ENCODE measurements at places on chromosomes 1 and 21.

DNA sequence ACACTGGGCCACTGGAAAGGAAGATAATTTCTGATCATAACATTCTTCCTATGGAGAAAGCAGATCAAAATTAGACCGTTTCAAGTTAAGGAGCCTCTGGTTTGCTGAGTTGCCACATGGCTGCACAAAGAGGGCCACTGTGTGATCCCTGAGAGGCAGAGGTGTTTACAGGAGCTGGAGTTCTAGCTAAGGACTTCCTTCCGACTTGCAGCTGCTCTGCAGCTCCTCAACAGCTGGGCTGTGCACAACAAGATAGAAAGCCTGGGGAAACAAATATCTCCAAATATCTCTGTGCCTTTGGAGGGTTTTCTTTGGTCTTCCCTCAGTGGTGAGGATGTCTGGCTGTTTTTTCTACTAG, 26.8 kb downstream of the GADD45A start:
- DNase-seq, result no peak

GRCh38 chr1:41754540-41754939, 164.2 kb downstream of the HIVEP3 start:
- no peak for DNase-seq

DNA sequence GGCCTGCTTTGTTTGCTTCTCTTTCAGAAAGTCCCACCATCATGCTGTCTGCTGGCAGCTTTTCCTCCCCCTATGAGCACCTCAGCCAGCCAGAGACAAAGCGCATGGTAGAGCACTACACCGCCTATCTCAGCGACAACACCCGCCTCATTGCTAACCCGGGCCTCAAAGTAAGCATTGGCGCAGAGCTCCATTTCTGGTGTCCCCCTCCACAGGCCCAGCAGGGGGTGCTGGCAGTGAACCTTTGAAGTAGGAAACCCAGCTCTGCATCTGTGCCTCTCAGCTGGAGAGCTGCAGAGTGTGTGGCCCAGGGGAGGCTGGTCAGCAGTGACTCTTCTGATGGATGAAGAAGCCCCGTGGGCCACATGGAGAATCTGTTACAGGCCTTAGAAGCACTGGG, 81.2 kb upstream of the RAVER2 start:
- DNase-seq, result no peak

GRCh38 chr1:29052941-29053340, 70.8 kb downstream of the TMEM200B start:
- DNase-seq, result no peak

- no peak for DNase-seq
Observed at GRCh38 chr21:33747420-33747819, 105.1 kb downstream of the ITSN1 start.

DNA sequence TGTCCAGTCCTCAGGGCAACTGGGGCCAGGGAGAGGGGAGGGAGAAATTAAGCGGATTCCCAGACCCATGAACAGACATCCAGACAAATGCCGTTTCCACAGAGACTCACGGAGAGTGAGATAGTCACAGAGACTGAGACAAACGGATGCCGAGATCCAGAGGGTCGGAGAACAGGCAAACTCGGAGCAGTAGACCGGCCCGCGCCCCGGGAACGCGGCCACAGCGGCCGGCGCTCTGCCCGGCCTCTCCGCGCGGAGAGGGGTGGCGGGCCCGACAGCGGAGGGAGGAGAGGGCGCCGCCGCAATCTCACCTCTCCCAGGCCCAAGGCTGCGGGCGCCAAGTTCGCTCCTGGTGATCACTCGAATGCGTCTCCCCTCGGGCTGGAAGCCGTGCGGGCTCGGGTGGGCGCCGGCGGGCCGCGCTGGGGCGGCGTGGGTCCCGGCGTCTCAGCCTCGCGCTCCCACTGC, 831 bp upstream of the FOXD2 start:
- no peak for DNase-seq

DNA sequence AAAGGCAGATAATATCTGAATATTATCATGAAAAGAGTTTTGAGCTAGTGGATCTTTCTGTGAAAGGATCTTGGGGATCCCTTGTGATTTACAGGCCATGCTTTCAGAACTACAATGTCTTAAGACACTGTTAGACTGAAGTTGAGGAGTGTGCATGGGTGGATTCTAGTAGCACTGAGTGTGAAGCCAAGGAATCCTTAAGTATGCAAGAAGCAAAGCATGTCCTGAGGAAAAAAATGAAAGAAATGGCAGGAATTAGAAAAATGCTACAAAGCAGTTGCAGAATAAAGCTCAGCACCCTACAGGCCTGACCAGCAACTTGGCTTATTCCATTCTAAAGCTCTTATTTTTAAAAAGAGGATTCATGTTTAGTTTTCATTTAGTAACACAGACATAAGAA, 11.9 kb downstream of the STX6 start:
- DNase-seq, result no peak

GRCh38 chr1:87062687-87063086, 148.3 kb downstream of the HS2ST1 start:
- no peak for DNase-seq
